ENCODE measurements at places on chromosomes 3 and 15. TPM values are rescaled to one million over a fixed set of nuclear protein-coding genes. Genes with fewer than 3 reads are reported as not detected.

Gene FBXO40
- total RNA-seq = not detected

GRCh38 chr3:128145279-128145678 is 8.0 kb upstream of the EEFSEC start:
- H3K27me3 ChIP-seq = peaks cover 7% of the 10 kb centered on the region
- H3K4me1 ChIP-seq = no peaks in the 10 kb centered on the region
- H3K4me3 ChIP-seq = no peak overlapping the region
- no peak for DNase-seq

Gene COL6A5
- total RNA-seq = not detected

Gene PIF1
- 5.3 TPM for total RNA-seq

- H3K4me1 ChIP-seq = peaks cover 6% of the 10 kb centered on the region
- no peak for DNase-seq
- H3K27me3 ChIP-seq = no peaks in the 10 kb centered on the region
- no peak overlapping the region for H3K27ac ChIP-seq
- H3K4me3 ChIP-seq = no peak overlapping the region
- no peaks in the 10 kb centered on the region for H3K36me3 ChIP-seq
Observed at GRCh38 chr15:50162969-50163718, 18.9 kb upstream of the SLC27A2 start.

GRCh38 chr3:24100696-24101402 is 155.8 kb downstream of the NR1D2 start:
- H3K36me3 ChIP-seq = no peaks in the 10 kb centered on the region
- no peak overlapping the region for H3K27ac ChIP-seq
- no peaks in the 10 kb centered on the region for H3K27me3 ChIP-seq
- no peaks in the 10 kb centered on the region for H3K4me1 ChIP-seq
- H3K4me3 ChIP-seq = no peak overlapping the region

- peaks cover 2% of the 10 kb centered on the region for H3K4me1 ChIP-seq
- DNase-seq = no peak
- H3K27ac ChIP-seq = no peak overlapping the region
- H3K27me3 ChIP-seq = no peaks in the 10 kb centered on the region
Observed at GRCh38 chr15:52085299-52085698, 27.3 kb downstream of the BCL2L10 start.

DNA sequence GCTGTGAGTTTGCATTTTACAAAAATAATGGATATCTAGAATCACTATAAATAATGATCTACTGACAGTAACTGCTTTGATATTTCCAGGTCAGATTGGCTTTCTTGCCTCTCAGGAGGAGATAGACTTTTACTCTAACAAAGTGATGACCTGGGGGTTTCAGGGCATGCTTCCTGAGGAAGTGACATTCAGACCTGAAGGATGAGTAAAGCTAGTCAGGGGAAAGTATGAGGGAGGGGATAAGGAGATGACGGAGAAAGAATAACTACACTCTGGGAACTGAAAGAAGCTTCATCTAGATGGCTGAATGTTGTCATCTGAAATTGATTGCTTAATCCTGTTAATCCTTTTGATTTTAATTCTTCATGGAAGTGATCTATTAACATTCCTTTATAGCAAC is 32.2 kb downstream of the ARMC8 start:
- DNase-seq = no peak
- H3K4me1 ChIP-seq = 0 out of 2 replicates have a peak, but pooled peaks cover 2% of the 10 kb centered on the region
- H3K36me3 ChIP-seq = peaks cover 6% of the 10 kb centered on the region
- no peak overlapping the region for H3K27ac ChIP-seq
- H3K27me3 ChIP-seq = no peaks in the 10 kb centered on the region
- no peak overlapping the region for H3K4me3 ChIP-seq

Gene SLC12A1
- total RNA-seq = not detected

GRCh38 chr3:126873416-126873815 is 109.5 kb upstream of the PLXNA1 start:
- H3K4me3 ChIP-seq = no peak overlapping the region
- DNase-seq = no peak
- H3K27me3 ChIP-seq = no peaks in the 10 kb centered on the region
- H3K27ac ChIP-seq = no peak overlapping the region
- no peaks in the 10 kb centered on the region for H3K36me3 ChIP-seq

DNA sequence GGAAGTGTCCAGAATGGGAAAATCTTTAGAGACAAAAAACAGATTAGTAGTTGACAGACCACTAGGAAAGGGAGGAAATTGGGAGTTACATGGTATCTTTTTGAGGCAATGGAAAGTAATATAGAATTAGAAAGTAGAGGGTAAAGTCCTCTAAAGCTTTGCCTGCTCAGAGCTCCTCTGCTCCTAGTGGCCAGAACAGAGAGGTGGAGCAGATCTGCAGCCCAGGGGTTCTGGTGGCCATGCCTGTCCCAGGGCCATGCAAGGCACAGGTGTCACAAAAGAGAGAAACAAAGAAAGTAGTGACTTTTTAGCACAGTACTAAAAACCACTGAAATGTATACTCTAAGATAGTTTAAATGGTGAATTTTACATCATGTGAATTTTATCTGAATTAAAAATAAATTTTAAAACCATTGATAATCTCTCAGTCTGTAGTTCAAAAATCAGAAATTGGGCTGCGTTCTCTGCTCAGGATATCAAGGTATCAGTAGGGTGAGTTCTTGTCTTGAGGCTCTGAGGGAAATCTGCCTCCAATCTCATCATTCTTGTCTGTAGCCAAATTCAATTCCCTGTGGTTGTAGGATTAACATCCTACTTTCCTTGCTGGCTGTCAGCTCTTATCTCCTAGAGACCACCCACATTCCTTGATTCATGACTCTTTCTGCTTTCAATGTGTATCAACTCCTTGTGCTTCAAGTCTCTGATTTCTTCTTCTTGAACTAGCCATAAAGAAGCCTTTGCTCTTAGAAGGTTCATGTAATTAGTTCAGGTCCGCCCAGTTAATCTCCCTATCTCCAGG is 23.6 kb downstream of the PYGO1 start:
- DNase-seq = no peak
- no peak overlapping the region for H3K27ac ChIP-seq
- no peak overlapping the region for H3K4me3 ChIP-seq
- no peaks in the 10 kb centered on the region for H3K27me3 ChIP-seq
- no peaks in the 10 kb centered on the region for H3K4me1 ChIP-seq

DNA sequence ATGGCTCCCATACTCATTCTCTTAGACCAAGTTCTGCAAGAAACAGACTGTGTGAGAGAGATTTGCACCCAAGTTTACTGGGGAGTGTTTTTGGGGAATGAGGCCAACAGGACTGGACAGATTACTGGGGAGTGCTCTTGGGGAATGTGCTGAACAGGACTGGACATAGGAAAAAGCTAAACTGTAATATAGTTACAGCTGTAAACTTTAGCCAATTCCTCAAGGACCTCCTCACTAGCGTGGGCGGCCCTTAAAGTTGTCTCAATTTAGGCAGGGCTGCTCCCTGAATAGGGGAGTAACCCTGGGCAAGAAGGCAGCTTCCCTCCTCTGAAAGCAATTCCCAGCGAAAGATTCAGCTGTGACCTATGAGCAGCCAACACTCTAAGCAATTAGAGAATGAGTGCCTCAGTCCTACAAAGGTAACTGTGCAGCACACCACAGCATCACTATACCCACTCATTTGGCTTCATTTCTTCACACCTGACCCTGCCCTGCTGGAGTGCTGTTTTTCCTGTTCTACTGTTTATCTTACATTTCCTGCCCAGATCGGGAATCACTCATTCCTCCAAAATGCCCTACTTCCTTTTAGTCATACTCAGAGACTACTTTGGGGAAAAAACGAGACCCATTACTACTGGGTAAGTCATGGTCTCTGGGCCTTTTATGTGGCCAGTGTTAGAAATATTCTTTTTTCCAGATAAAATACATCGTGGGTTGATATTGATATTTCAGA is 41.3 kb upstream of the TRIM42 start:
- H3K27me3 ChIP-seq = no peaks in the 10 kb centered on the region
- H3K27ac ChIP-seq = no peak overlapping the region
- DNase-seq = no peak

DNA sequence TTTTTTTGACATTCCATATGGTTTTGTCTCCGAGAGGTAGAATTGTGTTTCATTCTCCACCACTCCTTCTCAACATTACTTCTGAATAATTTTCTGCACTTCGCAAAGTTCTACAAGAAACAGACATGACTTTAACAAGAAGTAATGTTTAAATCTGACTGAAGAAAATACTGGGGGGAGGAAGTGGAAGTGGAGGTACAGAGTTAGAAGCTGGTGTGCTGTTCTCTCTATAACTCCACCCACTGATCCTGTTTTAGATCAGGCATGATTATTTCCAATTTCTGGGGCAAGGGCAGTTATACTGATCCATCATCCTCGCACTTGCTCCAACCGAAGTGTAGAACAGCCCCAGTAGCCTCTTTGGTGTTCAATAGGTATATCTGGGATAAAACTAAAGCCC is 9.2 kb upstream of the MCCC1 start:
- no peaks in the 10 kb centered on the region for H3K4me1 ChIP-seq
- DNase-seq = no peak
- no peak overlapping the region for H3K4me3 ChIP-seq
- H3K27ac ChIP-seq = no peak overlapping the region
- H3K27me3 ChIP-seq = no peaks in the 10 kb centered on the region

- no peaks in the 10 kb centered on the region for H3K27me3 ChIP-seq
- H3K4me1 ChIP-seq = peaks cover 6% of the 10 kb centered on the region
- peaks cover 33% of the 10 kb centered on the region for H3K36me3 ChIP-seq
- DNase-seq = no peak
- H3K4me3 ChIP-seq = no peak overlapping the region
Observed at GRCh38 chr3:156702367-156702766, 28.0 kb downstream of the TIPARP start.

DNA sequence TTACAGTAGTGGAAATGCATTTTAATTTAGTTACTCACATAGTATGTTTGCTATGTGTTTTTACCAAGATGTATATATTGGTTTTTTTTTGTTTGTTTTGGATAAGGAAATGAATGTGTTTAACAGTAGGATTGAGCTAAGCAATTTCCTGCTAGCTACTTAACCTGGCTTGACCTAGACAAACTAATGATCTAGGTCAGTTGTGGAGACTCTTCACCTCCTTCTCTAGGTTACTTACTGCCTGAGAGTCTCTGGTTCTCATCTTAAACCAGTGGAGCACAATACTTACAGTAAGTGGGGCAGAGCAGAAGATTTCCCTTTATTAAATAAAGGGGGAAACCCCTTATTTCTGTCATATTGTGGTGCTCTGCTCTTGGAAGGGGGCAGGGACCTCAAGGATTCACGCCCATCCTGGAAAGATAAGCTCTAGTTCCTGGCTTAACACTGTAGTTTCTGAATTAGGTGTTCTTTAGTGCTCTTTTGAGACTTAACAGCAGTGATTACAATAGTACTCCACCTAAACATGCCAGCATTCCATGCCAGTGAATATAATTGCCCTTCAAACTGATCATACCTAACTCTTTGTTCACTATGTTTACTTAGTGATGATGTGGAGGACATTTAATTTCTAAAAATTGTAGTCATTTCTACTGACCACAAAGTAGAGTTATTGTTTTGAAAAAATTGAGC is 79.9 kb downstream of the UBP1 start:
- no peaks in the 10 kb centered on the region for H3K27me3 ChIP-seq
- peak; percentile 79 for DNase-seq
- peak overlapping the region; percentile 3 for H3K27ac ChIP-seq
- H3K4me3 ChIP-seq = no peak overlapping the region
- no peaks in the 10 kb centered on the region for H3K36me3 ChIP-seq

DNA sequence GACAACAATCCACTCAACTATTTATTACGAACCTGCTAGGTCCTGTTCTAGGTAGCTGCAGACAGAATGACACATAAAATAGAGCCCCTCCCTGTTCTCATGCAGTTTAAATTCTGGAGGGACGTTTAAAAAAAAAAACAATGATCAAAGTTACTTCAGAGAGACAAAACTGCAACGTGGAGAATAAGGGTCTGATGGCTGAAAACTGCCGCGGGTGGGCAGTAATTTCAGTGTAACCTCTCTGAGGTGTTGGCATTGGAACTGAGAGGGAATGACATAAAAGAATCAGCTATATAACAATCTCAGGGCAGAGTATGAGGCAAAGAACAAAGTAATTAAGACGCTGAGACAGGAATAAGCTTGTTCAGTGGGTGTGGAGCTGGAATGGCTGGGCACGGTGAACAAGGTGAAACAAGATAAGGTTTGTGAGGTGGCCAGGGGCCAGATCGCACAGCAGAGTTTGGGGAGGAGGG is 19.5 kb downstream of the TBL1XR1 start:
- DNase-seq = no peak
- H3K4me1 ChIP-seq = peaks cover 2% of the 10 kb centered on the region
- H3K27me3 ChIP-seq = no peaks in the 10 kb centered on the region
- no peak overlapping the region for H3K4me3 ChIP-seq
- no peak overlapping the region for H3K27ac ChIP-seq
- peaks cover 2% of the 10 kb centered on the region for H3K36me3 ChIP-seq

- H3K4me3 ChIP-seq = no peak overlapping the region
- H3K4me1 ChIP-seq = peaks cover 27% of the 10 kb centered on the region
- peaks cover 3% of the 10 kb centered on the region for H3K27me3 ChIP-seq
- DNase-seq = no peak
- peak overlapping the region; percentile 19 for H3K27ac ChIP-seq
- no peaks in the 10 kb centered on the region for H3K36me3 ChIP-seq
Observed at GRCh38 chr3:46661776-46662766, 31.4 kb downstream of the ALS2CL start.

Measured in IMR-90 (cell line).